ENCODE measurements at places on chromosomes 1 and 21.

DNA sequence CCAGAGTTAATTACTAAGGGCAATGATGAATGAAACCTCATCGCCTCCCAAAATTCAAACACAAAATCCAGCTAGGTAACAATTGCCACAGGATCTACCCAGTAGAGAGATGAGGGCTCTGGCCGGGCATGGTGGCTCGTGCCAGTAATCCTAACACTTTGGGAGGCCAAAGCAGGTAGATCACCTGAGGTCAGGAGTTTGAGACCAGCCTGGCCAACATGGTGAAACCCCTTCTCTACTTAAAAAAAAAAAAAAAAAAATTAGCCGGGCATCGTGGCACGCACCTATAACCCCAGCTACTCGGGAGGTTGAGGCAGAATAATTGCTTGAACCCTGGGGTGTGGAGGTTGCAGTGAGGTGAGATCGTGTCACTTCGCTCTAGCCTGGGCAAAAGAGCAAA, 15.8 kb downstream of the CD2 start:
- no peak for DNase-seq

- no peak for DNase-seq
Measured at GRCh38 chr1:103546496-103546895, 21.0 kb downstream of the RNPC3 start.

- DNase-seq, result no peak
Measured at GRCh38 chr1:19139711-19140110, 70.4 kb downstream of the UBR4 start.

GRCh38 chr1:67729872-67730271, 44.9 kb downstream of the GADD45A start:
- DNase-seq, result no peak

DNA sequence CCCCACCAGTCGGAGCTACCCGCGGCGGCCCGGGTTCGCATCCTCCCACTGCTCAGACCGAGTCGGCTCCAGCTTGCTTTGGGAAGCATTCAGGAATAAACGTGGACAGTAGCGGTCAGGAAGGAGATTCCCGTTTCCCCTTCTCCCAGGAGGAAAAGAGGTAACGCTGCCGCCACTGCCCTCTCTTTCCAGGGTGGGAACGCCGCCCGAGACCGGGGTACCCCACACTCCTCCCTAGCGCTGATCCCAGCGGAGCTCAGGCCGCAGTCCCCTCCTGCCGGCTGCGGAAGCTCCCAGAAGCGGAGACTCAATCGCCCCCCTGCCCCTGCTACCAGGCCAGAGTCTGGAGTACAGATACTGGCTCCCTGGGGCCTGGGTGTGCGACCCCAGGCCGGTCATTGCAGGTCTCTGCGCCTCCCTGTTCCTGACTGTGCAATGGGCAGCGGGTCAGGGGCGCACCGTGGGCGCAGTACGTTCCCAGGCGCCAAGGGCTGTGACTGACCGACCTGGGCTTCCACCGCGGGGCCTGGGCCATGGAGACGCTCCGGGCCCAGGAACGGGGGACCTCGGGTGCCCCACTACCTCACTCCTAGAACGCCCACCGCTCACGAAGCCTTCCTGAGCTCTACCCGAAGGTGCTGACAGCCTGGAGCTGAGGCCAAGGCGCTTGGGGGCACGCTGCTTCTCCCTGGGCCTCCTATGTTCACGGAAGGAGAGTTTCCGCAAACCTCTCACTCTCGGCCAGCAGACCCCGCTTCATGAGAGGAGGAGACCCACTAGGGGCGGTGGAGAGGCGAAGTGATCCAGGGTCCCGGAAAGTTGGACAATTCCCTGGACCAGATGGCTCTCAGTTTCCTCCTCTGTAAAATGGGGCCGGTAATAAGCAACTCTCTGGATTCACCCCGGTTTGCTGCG, 7.8 kb downstream of the DMRTA2 start:
- no peak for DNase-seq

- DNase-seq, result no peak
Measured at GRCh38 chr1:92778376-92778775, 6.5 kb downstream of the EVI5 start.

DNA sequence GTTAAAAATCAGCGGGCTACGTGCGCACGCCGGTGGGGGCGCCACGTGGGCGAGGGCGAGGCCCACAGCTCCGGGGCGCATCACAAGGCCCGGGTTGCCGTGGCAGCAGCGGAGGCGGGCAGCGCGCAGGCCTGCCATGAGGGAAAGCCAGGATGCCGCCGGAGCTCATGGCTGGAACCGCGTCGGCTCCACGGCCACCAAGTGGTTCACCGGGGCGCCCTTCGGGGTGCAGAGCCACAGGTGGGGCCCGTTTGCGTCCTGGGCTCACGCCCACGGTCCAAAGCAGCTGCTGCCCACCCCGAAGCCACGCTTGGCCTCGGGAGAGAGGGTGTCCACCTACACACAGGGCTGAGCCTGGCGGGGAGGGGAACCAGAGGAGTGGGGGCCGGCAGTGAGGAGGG, 4.9 kb upstream of the TTC22 start:
- DNase-seq, result no peak

DNA sequence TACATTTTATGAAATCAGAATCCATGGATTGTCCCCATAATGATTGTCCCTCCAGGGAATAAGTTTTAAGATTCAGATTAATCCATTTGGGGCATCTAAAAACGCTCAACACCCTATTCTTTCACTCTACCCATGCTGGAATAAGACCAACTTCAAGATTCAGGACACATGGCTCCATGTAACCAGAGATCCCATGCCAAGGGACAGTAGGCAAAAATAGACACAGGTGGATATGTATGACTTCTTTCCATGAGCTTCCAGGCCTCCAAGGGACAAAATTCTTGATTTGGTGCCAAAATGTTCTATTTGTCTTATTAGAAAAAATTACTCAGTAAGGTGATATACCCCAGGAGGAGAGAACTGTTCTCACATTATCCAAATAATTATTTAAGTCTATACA, 178.8 kb downstream of the NRIP1 start:
- DNase-seq, result no peak

GRCh38 chr21:35924714-35925301, 135.5 kb downstream of the SETD4 start:
- no peak for DNase-seq

DNA sequence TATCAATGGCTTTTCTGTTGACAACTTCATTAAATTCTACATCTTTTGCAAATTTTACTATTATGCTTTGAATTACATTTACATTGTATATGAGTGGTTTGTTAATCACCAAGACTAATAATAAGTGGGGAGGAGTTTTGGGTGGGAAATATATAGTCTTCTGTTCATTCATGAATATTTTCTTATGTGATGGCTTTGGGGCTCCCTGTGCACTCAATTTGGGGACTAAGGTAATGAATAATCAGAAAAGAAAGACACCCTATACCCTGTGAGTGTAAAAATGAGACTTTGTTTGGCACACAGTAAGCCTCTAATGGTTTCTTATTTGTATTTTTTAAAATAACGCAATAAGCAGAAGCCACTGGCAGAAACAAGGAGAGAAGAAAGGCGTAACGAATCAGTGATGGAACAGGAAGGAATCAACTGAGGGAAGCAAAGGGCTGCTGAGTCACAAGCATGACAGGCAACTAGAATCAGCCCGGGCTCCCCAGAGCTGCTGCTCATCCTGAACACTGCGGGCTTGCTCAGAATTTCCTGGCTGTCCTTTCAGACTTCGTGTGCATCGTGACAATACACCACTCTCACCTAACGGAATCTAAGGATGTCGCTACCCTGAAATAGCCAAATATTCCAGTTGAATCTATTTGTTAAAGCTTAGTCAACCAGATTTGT, 20.8 kb upstream of the RGS2 start:
- no peak for DNase-seq

GRCh38 chr1:210336362-210336761, 7.7 kb downstream of the HHAT start:
- DNase-seq, result no peak

GRCh38 chr1:24641646-24642151, 1.4 kb upstream of the SRRM1 start:
- DNase-seq, result peak; percentile 8

- no peak for DNase-seq
Measured at GRCh38 chr1:23824711-23825075, 536 bp downstream of the HMGCL start.

DNA sequence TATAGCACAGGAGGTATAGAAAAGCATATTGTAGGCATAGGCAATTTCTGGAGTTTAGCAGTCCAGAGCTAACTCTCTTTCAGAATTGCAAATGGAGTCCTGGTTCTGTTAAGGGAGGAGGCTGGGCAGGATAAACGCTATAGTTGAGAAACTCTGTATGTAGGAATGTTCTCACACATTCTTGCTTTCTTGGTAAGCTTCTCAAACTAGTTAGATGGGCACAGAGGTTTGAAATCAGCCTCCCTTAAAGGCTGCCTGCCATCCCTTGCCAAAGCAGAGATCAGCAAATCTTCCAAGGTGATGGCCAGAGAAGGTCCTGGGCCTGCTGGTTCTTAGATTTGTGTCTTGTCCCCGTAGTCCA, 42.9 kb upstream of the TADA1 start:
- DNase-seq, result no peak

DNA sequence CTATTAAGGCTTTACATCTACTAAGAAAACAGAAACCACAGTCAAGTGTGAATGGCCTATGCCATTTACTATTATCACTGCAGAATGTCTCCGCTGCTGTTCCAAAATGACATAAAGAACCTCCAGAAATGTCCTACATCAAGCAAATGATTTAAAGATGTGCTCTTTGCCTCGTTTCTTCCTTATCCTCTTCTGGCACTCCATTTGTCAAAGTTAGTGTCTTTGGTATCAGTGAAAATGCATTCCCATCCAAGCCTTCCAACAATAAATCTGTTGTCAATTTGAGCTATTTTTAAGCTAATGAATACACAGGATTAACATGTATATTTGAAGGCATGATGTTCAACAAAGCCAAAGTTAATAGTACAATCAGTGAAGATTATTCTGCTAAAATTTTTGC, 105.7 kb downstream of the LRRC53 start:
- DNase-seq, result no peak

- no peak for DNase-seq
Measured at GRCh38 chr1:9363061-9363471, 70.4 kb downstream of the SPSB1 start.

GRCh38 chr1:94304553-94304952, 67.2 kb upstream of the ARHGAP29 start:
- no peak for DNase-seq

- no peak for DNase-seq
Measured at GRCh38 chr1:110875216-110875731, 2.3 kb downstream of the CD53 start.

DNA sequence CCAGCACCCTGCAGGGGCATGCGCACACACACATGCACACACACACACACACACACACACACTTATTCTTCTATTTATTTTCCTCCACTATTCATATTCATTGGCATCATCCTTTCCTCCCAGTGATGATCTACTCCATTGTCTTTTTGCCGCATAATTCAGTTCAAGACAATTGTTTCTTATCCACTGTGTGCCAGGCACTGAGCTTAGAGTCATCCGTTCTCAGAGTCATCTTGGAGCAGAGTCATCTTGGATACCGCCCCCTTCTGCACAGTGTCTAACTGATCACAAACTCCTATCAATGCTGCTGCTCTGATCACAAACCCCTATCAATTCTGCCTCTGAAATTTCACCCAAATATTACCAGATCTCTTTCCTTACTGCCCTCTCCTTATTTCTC, 102.8 kb upstream of the PROX1 start:
- no peak for DNase-seq

GRCh38 chr1:68904477-68904876, 407.6 kb upstream of the DEPDC1 start:
- DNase-seq, result no peak

DNA sequence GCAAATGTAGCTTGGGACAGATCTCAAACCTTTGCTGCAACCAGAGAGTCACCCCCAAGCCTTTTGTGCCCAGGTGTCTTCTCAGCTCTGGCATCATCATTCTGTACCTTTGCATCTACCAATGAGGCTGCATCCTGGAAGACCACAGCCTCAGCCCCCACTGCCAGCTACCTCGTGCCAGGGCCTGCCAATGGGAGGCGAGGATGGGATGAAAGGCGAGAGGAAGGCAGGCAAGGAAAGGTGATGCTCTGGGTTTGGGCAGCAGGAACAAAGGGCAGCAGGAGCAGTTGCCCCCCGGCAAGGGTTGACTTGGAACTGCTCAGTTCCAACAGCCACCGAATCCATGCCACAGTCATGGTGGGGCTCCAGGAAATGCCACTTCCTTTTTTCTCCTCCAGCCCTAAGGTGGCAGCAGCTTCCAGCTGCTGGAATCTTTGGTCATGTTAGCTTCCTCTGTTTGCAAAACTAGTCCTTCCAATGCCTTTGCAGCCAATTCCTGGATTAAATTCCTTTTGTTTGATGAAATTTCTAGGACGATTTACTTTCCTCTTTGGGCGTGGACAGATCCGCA, 651.6 kb downstream of the NPHP4 start:
- no peak for DNase-seq

GRCh38 chr21:16578912-16579311, 849.1 kb downstream of the USP25 start:
- DNase-seq, result no peak

DNA sequence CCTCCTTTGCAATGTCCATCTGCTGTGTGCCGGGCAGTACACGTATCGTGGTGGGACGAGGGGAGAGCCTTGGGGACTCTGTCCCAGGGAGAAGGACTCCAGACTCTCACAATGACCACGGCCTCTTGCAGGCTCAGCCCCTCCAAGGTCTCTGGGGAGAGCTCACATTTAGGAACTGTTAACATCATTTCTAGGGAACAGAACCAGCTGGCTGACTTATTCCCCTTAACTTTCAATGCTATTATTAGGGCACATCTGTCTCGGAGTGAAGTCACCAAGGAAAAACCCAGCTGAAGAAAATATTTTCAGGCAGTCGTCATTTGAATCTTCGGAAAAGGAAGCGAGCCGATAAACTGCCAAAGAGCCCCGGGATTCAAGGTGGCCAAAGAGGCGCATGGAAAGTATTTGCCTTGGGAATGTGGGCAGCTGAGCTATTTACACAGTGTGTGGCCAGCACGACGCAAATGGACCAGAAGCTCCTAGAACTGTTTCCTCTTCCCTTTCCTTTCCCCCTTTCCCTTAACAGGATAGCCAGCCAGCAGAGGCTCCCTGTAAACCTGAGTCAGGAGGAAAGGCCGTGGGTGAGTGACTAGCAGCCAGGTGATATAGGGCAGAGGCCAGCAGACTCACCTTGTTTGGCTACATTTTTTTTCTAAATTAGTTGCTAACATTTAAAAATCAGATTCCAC, 74.5 kb downstream of the ITPKB start:
- no peak for DNase-seq
